ENCODE measurements at places on chromosomes 2 and 18.

- no peak for DNase-seq
Observed at GRCh38 chr2:8376603-8377410, 305.0 kb upstream of the ID2 start.

DNA sequence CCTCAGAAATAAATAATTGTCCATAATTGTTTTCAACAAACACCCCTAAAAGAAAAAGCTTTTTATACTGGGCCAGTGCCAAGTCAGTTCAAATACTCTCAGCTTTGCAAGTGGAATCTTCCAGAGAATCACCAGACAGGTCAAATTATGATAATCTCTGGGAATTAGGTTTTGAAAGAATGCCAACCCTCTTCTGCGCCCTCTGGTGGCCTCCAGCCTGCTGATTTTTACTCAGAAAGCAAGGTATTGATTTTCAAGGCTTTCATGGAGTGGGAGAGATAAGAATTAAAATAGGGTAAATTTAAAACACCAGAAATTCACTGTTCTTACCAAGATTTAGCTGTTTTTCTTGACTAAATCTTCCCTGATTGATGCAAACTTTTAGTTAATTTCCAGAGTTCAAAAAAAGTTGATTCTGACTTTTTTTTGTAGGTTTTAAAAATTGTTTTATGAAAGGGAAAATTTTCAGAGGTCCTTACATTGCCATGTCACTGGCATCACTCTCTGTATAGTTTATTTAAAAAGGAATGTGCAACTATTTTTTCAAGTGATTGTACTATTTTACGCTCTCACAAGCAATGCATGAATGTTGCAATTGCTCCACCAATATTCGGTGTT lies 282.9 kb upstream of the TNP1 start:
- no peak for DNase-seq

- no peak for DNase-seq
Observed at GRCh38 chr2:174846941-174847938, 83.0 kb upstream of the CHRNA1 start.

DNA sequence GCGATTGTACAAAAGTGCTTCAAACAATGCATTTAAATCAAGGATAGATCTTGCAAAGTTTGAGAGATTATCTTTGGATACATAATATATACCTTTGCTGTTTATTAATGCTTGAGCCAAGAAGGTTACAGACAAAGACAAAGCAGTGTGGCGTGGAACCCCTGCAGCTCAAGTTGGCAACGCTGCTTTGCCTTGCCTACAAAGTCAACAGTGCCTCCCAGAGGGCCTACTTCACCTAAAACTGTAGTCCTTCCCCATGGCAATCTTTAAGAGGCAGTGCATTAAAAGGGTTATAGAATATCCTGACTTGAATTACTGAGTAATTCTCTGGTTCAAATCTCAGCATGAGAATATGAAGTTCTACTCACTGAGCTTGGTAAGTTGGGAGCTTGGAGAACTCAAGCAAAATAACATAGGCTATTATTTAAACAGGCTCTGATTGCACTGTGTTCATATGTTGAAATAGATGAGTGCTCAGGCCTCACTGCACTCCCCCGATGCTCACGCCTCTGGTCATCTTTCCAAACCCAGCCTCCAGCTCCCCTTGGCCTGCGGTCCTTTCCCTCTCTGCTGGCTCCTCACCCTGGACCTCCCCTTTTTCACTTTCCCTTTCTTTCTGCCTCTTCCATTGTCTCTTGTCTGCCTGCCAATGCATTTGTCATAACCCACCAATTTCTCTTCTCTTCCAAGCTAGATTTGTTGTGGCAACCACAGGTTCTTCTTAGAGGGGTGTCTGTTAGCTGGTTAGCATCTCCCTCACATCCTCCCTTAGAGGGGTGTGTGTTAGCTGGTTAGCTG lies 96.5 kb downstream of the MYT1L start:
- no peak for DNase-seq

DNA sequence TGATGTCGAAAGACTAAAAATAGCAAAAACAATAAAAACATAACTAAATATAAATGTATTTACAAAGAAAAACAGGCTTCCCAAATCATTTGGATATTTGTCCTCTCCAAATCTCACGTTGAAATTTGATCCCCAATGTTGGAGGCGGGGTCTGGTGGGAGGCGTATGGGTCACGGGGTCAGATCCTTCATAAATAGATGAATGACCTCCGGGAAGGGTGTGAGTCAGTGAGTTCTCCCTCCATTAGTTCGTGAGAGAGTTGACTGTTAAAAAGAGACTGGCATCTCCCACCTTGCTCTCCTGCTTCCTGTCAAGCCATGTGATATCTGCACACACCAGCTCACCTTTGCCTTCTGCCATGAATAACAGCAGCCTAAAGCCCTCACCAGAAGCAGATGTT lies 703.0 kb downstream of the TMEM182 start:
- no peak for DNase-seq

DNA sequence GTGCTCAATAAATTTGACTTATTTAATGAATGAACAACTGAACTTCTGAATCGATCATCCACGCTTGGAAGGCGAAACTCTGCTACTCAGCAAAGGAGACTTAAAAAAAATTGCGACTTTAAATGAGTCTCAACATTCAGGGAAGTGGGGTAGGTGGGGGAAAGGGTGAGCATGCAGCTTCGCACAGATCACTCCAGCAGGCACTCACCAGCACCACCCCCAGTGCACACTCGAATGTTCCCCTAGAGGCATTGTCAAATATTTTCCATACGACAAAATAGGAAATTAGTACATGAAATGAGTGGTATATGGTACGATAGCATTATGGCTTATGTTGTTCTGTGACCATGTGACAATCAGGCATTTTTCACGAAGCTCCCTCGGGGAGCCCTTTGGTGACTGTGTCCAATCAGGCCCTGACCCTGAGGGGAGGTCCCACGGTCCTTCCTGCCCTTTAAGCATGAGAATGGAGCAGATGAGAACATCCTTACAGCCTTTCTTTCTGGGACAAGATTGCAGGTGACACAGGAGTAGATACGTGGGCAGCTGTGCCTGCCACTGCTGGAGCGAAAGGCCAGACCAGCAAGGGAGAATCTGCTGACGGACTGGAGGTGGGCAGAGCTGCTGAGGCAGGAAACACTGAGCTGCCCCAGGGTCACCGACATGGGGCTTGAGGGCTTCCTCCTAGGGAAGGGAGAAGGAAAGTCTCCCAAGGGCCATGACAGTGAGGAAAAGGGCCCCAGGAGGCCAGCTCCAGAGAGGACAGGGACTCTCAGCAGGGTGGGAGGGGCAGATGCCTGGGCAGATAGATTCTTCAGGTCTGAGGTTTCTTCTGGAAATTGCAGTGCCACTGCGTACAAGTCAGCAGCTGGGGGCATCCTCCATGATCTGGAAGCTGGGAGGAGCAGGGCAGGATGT lies 101.3 kb upstream of the ID2 start:
- no peak for DNase-seq

- DNase-seq, result no peak
Observed at GRCh38 chr2:182020286-182021070, 34.8 kb downstream of the PPP1R1C start.

GRCh38 chr2:33107690-33108482 lies 161.1 kb downstream of the LTBP1 start:
- no peak for DNase-seq

- DNase-seq, result no peak
Observed at GRCh38 chr2:152573168-152573567, 144.1 kb downstream of the PRPF40A start.

DNA sequence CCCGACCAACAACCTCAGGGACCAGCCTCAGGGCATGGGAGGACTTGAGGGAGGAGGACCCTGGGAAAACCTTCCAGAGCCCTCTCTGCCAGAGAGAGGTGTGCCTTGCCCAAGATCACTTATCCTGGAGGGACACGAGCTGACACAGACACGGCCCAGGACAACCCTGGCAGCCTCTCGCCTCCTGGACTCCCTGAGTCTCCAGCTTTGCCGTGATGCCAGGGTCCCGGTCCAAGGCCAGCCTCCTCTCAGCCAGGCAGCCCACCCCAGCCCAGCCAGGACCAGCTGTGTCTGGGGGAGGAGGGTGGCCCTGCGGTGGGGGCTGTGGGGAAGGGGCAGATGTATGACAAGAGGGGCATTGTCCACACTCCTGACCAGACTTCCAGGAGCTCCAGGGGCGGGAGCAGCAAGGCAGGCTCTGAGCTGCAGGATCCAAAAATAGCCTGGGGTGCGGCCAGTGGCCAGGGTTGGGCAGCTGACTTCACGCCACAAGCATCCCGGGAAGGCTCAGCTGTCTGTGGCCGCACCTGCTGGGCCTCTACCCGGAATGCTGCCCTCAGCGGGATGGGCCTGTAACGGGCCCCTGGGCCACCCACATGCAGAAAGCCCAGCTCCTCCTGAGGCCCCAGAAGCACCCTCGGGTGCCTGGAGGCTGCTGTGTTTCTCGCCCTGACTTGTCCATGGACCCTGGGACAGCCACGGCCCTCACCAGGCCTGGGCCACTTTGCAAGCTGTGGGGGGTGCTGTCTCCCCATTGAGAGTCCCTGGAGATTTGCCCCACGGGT lies 65.5 kb upstream of the GPC1 start:
- no peak for DNase-seq

- no peak for DNase-seq
Observed at GRCh38 chr2:170141865-170142264, 36.1 kb upstream of the MYO3B start.

GRCh38 chr18:12088731-12089375 lies 4.8 kb upstream of the ANKRD62 start:
- no peak for DNase-seq

- DNase-seq, result no peak
Observed at GRCh38 chr2:46615986-46616485, 136.7 kb downstream of the TMEM247 start.

DNA sequence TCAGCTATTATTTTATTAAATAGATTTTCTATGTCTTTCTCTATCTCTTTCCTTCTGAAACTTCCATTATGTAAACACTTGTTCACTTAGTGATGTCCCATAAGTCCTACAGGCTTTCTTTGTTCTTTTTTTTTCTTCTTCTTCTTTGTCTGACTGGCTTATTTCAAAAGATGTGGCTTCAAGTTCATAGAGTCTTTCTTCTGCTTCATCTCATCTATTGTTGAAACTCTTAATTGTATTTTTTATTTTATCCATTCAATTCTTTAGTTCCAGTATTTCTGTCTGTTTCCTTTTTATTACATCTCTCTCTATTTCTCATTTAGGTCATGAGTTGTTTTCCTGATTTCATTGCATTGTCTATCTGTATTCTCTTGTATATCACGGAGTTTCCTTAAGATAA lies 38.5 kb downstream of the BOD1L2 start:
- DNase-seq, result no peak

GRCh38 chr18:49098386-49098785 lies 147.6 kb upstream of the SMAD7 start:
- no peak for DNase-seq

DNA sequence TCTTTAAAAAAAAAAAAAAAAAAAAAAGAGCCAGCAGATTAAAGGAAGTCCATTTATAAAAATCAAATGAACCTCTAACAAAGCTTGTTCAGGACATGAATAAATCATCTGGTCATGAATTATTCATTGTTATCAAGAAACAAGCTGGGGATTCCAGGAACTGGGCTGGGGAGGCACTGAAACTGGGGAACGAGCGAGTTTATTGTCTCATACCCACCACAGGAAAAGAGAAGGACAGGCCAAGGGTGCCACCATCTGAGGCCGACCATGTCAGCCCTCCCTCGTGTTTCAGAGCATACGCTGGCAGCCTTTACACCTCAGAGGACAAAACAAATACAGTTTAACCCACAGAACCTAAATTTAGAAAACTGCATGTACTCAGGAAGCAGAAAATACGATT lies 164.2 kb downstream of the VWC2L start:
- DNase-seq, result no peak

GRCh38 chr2:62152000-62152399 lies 43.9 kb upstream of the B3GNT2 start:
- no peak for DNase-seq

- DNase-seq, result no peak
Observed at GRCh38 chr2:109331081-109331480, 202.1 kb downstream of the SH3RF3 start.

DNA sequence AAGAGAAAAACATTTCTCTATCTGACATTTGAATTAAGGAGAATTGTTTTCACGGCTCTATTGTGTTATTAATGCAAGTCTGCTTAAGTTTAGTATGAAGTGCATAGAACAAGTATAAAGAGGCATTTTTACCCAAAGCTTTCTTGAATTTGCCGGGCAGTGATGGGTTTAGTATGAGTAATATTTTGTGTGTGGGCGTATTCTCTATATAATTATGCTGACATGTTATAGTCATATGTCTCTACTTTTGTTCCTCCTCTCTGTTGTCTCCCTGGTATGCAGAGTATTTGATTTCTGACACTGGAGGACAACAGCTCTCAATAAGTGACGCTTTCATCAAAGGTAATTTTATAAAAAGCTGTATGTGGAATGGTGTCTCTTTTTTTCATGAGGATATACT lies 45.9 kb downstream of the PIKFYVE start:
- DNase-seq, result no peak

GRCh38 chr2:165009466-165009865 lies 54.1 kb upstream of the SLC38A11 start:
- no peak for DNase-seq
